ENCODE measurements at places on chromosomes 1 and 21. TPM values are rescaled to one million over a fixed set of nuclear protein-coding genes. Genes with fewer than 3 reads are reported as not detected.
A peak's percentile ranks its signal among the peaks of the same experiment; 100 is the strongest.

Gene ITGB2
- 182 TPM for total RNA-seq

Gene ARHGEF10L
- total RNA-seq: not detected

- no peak for DNase-seq
- no peaks in the 10 kb centered on the region for H3K27me3 ChIP-seq
- no peak overlapping the region for H3K4me3 ChIP-seq
These were observed 328.0 kb upstream of the B3GALT2 start for GRCh38 chr1:193514397-193514796.

DNA sequence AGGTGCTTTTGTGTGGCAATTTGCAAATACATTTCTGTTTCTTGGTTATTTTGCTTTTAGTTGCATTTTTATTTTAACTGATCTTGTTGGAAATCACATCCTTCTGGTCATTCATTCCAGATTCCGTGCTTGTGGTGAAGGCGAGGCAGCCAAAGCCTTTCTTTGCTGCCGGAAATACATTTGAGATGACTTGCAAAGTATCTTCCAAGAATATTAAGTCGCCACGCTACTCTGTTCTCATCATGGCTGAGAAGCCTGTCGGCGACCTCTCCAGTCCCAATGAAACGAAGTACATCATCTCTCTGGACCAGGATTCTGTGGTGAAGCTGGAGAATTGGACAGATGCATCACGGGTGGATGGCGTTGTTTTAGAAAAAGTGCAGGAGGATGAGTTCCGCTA is 34.8 kb upstream of the CD101 start:
- no peaks in the 10 kb centered on the region for H3K4me1 ChIP-seq
- no peak overlapping the region for H3K27ac ChIP-seq
- no peaks in the 10 kb centered on the region for H3K27me3 ChIP-seq
- no peak overlapping the region for H3K4me3 ChIP-seq

- no peaks in the 10 kb centered on the region for H3K27me3 ChIP-seq
- H3K36me3 ChIP-seq: no peaks in the 10 kb centered on the region
- no peaks in the 10 kb centered on the region for H3K4me1 ChIP-seq
- H3K4me3 ChIP-seq: no peak overlapping the region
These were observed 35.1 kb downstream of the GNG4 start for GRCh38 chr1:235614442-235614954.

GRCh38 chr1:23704834-23705495 is 13.4 kb downstream of the RPL11 start:
- no peak overlapping the region for H3K27ac ChIP-seq
- H3K4me1 ChIP-seq: peaks cover 22% of the 10 kb centered on the region
- no peaks in the 10 kb centered on the region for H3K27me3 ChIP-seq
- H3K4me3 ChIP-seq: no peak overlapping the region

DNA sequence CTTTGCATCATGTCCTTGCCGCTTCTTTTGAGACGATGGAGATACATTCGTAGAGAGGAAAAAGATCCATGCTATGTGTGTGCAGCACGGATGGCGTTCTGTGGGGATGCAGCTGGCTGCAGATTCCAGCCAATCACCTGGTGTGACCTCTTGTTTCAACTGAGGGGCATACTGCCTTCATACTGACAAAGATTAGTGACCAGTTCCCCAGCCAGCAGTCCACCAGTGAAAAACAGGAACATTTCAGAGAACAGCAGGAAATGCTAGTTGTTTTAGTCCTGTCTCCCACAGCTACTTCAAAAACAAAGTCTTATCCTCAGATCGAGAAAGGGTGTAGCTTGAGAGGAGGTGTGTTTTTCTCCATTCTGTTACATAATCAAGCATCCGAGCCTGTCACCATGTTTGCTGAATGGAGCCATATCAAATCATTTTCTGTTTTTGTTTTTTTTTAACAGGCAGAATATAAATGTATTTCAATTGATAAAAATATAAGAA is 255.7 kb upstream of the FMN2 start:
- H3K27ac ChIP-seq: no peak overlapping the region
- no peaks in the 10 kb centered on the region for H3K27me3 ChIP-seq
- H3K4me3 ChIP-seq: no peak overlapping the region
- peaks cover 6% of the 10 kb centered on the region for H3K4me1 ChIP-seq
- no peaks in the 10 kb centered on the region for H3K36me3 ChIP-seq
- no peak for DNase-seq

- H3K27me3 ChIP-seq: no peaks in the 10 kb centered on the region
- H3K4me1 ChIP-seq: no peaks in the 10 kb centered on the region
- no peak overlapping the region for H3K4me3 ChIP-seq
- H3K27ac ChIP-seq: no peak overlapping the region
- DNase-seq: no peak
These were observed 298.5 kb downstream of the PCP4 start for GRCh38 chr21:40165773-40166070.

- no peaks in the 10 kb centered on the region for H3K36me3 ChIP-seq
- no peak overlapping the region for H3K27ac ChIP-seq
- DNase-seq: peak; percentile 10
These were observed 16.3 kb upstream of the ACKR1 start for GRCh38 chr1:159188375-159188788.

Gene PRDM15
- total RNA-seq: 9.8 TPM

DNA sequence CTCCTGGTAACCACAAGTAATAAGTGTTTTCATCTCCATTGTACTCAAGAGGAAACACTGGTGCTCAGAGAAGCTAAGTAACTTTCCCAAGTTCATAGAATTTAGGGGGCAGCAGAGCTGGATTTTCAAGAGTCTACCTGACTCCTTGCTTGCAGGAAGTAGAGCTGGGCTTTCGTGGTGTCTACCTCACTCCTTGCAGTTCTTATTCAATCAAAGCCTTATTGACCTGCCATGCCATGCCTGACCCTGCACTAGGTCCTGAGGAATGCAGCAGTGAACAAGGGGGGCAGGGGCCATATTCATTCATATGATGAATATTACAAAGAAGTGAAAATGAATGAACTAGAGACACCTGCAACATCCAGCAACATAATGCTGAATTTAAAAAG is 93.3 kb downstream of the GLIS1 start:
- no peak overlapping the region for H3K27ac ChIP-seq
- peaks cover 3% of the 10 kb centered on the region for H3K27me3 ChIP-seq
- no peak overlapping the region for H3K4me3 ChIP-seq
- DNase-seq: no peak

GRCh38 chr21:33021667-33022066 is 4.1 kb upstream of the OLIG2 start:
- no peak overlapping the region for H3K4me3 ChIP-seq
- H3K27ac ChIP-seq: no peak overlapping the region
- H3K27me3 ChIP-seq: peaks cover 82% of the 10 kb centered on the region
- H3K36me3 ChIP-seq: no peaks in the 10 kb centered on the region
- no peak for DNase-seq

DNA sequence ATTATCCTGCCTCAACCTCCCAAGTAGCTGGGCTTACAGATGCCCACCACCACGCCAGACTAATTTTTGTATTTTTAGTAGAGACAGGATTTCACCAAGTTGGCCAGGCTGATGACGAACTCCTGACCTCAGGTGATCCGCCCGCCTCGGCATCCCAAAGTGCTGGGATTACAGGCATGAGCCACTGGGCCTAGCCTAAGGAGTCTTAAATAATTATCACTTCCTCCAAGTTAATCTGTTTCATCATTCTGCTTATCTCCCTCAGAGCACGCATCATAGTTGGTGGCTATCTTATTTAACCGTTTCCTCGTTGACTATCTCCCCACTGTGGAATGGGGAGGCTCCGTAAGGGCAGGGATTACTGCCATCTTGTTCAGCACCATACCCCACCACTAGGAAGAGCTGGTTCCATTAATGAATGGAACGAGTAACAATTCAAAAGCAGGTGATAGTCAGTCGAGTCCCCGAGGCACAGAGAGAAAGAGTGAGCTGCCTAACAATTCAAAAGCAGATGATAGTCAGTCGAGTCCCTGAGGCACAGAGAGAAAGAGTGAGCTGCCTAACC is 52.7 kb downstream of the GLUL start:
- H3K27ac ChIP-seq: no peak overlapping the region
- no peak overlapping the region for H3K4me3 ChIP-seq
- no peak for DNase-seq
- H3K27me3 ChIP-seq: no peaks in the 10 kb centered on the region

DNA sequence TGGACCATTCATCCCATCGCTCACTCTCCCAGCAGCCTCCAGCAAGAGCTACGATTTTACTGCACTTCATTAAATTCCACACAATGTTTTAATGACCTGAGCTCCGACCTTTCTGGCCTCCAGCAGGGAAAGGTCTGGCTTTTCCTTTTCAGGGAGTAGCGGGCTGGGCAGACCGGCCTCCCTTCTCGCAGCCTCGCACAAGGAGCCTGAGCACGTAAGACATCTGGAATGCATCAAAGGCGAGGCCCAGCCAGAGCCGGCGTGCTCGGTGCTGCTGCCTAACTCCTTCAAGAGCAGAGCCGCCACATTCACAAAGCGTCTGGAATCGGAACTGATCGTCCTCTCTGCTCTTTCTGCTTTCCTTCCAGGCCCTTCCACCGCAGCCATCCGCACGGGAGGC is 32.5 kb upstream of the FHAD1 start:
- DNase-seq: no peak
- no peak overlapping the region for H3K4me3 ChIP-seq
- no peaks in the 10 kb centered on the region for H3K36me3 ChIP-seq
- H3K27me3 ChIP-seq: peaks cover 13% of the 10 kb centered on the region
- H3K4me1 ChIP-seq: no peaks in the 10 kb centered on the region

Gene VCAM1
- total RNA-seq: not detected

DNA sequence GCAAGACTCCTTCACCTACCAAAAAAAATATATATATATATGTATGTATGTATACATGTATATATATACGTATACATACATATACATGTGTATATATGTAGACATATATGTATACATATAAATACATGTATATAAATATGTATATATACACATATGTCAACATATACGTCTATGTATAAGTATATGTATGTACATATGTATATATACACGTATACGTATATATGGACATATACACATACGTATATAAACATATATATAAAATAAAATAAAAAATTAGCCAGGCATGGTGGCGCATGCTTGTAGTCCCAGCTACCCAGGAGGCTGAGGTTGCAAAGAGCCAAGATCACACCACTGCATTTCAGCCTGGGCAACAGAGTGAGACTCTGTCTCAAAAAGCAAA is 31.6 kb downstream of the BRWD1 start:
- H3K27ac ChIP-seq: no peak overlapping the region
- H3K36me3 ChIP-seq: peaks cover 8% of the 10 kb centered on the region
- no peaks in the 10 kb centered on the region for H3K4me1 ChIP-seq
- no peak for DNase-seq
- H3K27me3 ChIP-seq: no peaks in the 10 kb centered on the region
- H3K4me3 ChIP-seq: no peak overlapping the region

DNA sequence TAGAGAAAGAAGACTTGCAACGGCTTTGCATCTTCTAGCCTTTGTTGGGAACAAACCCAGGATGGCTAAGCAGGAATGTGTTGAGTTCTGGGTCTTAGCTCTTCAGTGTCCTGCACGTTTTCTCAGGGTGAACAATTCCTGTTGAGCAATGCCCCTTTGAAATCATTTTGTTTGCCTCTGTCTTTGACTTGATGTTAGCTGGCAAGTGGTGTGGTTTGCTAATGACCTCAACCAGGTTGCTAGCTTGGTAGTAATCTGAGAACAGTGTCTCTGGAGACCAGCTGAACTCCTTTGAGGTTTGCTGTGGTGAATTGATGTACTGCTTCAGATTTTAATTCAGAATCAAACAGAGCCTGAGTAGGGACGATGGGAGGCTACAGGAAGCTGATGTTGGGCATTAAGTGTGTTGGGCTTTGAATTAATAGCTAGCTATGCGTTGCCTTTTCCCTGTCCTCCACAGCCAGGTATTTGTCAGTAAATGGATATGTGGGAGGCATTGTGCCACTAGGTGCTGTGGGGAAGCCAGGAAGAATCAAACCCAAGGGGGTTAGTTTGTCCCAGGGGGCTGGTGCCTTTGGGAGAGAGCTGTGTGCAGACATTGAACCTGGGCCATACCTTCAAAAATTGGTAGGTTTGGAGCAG is 23.3 kb upstream of the SRSF10 start:
- no peak overlapping the region for H3K4me3 ChIP-seq
- peaks cover 2% of the 10 kb centered on the region for H3K4me1 ChIP-seq
- peaks cover 3% of the 10 kb centered on the region for H3K27me3 ChIP-seq
- DNase-seq: no peak
- H3K27ac ChIP-seq: no peak overlapping the region

- H3K4me3 ChIP-seq: no peak overlapping the region
- H3K36me3 ChIP-seq: no peaks in the 10 kb centered on the region
- H3K27me3 ChIP-seq: no peaks in the 10 kb centered on the region
- no peak overlapping the region for H3K27ac ChIP-seq
- DNase-seq: peak; percentile 25
These were observed 36.0 kb downstream of the FAM177B start for GRCh38 chr1:222772996-222773379.

- H3K27me3 ChIP-seq: peaks cover 3% of the 10 kb centered on the region
- H3K4me1 ChIP-seq: peaks cover 12% of the 10 kb centered on the region
- DNase-seq: no peak
- no peaks in the 10 kb centered on the region for H3K36me3 ChIP-seq
These were observed 85.6 kb upstream of the ARHGEF16 start for GRCh38 chr1:3368711-3369445.

- H3K4me1 ChIP-seq: peaks cover 79% of the 10 kb centered on the region
- peaks cover 13% of the 10 kb centered on the region for H3K36me3 ChIP-seq
- peak overlapping the region; percentile 2 for H3K4me3 ChIP-seq
- peak overlapping the region; percentile 97 for H3K27ac ChIP-seq
- no peak for DNase-seq
These were observed 5.0 kb downstream of the RUNX1 start for GRCh38 chr21:35044128-35044527.

GRCh38 chr1:39500862-39501389 is 9.5 kb downstream of the BMP8A start:
- no peaks in the 10 kb centered on the region for H3K4me1 ChIP-seq
- H3K36me3 ChIP-seq: no peaks in the 10 kb centered on the region
- H3K4me3 ChIP-seq: no peak overlapping the region
- no peak for DNase-seq

DNA sequence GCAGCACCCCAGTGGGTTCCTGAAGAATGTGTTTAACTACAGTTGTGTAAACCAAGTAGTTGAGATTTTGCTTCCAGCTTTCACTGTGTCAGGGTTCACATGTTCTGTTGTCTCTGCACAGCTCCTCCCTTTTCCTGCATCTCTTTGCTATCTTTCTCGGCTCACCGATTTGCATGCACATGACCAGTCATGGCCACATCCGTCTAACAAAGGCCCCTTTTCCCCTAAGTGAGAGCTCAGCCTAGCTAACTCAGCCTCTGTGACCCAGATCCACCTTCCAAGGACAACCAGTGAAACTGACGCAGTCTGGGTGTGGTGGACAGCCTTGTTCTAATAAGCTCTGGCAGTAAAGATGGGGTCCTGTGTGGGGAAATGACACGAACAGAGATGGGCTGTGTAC is 101.1 kb downstream of the ZP4 start:
- H3K4me1 ChIP-seq: no peaks in the 10 kb centered on the region
- no peak overlapping the region for H3K27ac ChIP-seq
- H3K27me3 ChIP-seq: no peaks in the 10 kb centered on the region

Gene GBP4
- total RNA-seq: 23.2 TPM

- H3K27ac ChIP-seq: no peak overlapping the region
- no peak for DNase-seq
- peaks cover 36% of the 10 kb centered on the region for H3K4me1 ChIP-seq
- no peak overlapping the region for H3K4me3 ChIP-seq
These were observed 123.3 kb upstream of the EDN2 start for GRCh38 chr1:41607808-41608207.
